GM23338 (cell line): ENCODE measurements at places on chromosomes 7 and 10. TPM values are rescaled to one million over a fixed set of nuclear protein-coding genes. Genes with fewer than 3 reads are reported as not detected.

DNA sequence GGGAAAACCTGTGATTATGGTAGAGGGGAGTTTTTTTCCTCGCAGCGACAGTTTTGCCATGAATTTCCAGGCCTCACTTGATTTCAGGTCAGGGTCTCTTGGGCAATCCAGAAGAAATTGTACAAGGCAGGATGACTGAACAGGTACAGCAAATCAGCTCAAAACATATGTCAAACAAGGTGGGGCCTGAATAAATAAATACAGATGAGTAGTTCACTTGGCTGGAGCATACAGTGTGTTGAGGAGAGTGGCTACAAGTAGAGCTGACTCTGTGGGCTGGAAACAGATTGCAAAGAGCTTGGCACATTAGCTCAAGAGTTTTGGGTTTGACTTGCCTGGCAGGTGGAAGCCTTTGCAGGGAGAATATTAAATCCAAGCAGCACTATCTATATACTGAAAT lies 15.0 kb downstream of the GIMAP8 start:
- no peak for DNase-seq
- H3K27ac ChIP-seq: no peak overlapping the region
- H3K27me3 ChIP-seq: 0 out of 2 replicates have a peak, but pooled peaks cover 7% of the 10 kb centered on the region
- H3K4me3 ChIP-seq: no peak overlapping the region
- no peaks in the 10 kb centered on the region for H3K36me3 ChIP-seq

- H3K4me3 ChIP-seq: no peak overlapping the region
- no peak overlapping the region for H3K27ac ChIP-seq
- H3K4me1 ChIP-seq: no peaks in the 10 kb centered on the region
- no peak for DNase-seq
- H3K27me3 ChIP-seq: no peaks in the 10 kb centered on the region
- no peaks in the 10 kb centered on the region; the same call in 1 of the 2 replicates for H3K36me3 ChIP-seq
Measured at GRCh38 chr10:31884386-31884785, 44.2 kb downstream of the ARHGAP12 start.

- H3K4me3 ChIP-seq: no peak overlapping the region
- no peaks in the 10 kb centered on the region for H3K36me3 ChIP-seq
- peaks cover 39% of the 10 kb centered on the region for H3K4me1 ChIP-seq
- no peak overlapping the region for H3K27ac ChIP-seq
Measured at GRCh38 chr10:4217653-4218052, 432.6 kb upstream of the KLF6 start.

The ABCB8 gene
- 27.1 and 41.1 TPM in 2 replicates for total RNA-seq

DNA sequence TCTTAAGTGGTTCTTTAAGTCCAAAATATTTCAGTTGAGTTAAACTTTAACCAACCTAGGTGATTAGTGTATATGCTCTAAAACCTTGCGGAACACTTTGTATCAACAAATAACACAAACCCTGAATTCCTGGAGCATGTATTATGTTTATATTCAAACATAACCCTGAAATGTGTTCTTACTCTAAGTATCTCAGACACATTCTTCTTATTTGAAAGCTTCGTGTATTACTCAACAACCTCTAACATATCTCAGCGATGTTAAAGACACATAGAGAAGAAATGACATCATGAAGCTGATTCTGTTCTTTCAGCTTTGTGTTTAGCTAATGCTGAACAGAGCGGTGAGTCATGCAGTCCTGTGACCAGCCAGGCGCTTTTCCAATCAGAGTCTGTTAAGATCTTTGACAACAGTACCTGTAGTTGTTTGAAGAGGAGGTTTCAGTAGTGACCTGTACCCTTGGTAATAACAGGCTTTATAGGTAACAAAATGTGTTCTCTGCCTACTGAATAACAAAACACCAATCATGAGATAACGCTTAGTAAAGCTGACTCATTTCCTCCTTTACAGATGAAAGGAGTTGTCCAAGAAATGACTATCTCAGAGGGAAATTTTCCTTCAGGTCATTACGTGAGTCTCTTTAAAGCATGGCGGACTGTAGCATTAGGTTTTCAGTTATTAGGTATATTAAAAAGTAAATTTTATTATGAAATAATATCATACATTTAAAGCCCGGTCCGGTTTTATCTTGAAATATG lies 67.3 kb upstream of the KLF6 start:
- no peak overlapping the region for H3K27ac ChIP-seq
- H3K4me3 ChIP-seq: no peak overlapping the region
- no peaks in the 10 kb centered on the region for H3K36me3 ChIP-seq
- peak; percentile 26 for DNase-seq

- no peaks in the 10 kb centered on the region for H3K36me3 ChIP-seq
- DNase-seq: no peak
- no peak overlapping the region for H3K27ac ChIP-seq
- no peaks in the 10 kb centered on the region for H3K27me3 ChIP-seq
- no peak overlapping the region for H3K4me3 ChIP-seq
Measured at GRCh38 chr10:48683868-48684267, 805 bp upstream of the WDFY4 start.

DNA sequence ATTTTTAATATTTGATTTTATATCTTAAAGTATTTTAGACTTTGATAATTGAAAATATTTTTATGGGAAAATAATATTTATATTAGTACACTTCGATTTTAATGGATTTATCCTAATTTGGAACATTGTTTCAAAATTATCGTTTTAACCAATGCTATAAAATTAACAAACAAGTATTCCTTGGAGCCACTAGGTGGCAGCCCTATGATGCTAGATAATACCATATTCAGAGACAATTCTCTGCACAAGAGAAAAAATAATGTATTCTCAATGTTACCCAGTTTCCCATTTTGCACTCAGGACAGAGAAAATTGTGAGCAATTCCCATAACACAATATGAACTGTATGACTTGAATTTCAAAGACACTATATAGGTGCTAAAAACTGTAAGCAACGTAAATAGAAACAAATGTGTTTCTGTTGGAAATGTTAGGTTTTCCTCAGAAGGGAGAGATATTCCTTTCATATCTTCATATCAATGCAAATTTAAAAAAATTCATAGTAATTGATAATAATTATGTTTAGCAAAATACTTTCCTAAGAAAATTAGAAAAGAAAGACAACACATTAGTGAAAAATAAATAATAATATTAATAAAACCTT lies 237.8 kb downstream of the SEMA3E start:
- H3K4me3 ChIP-seq: no peak overlapping the region
- peaks cover 41% of the 10 kb centered on the region for H3K4me1 ChIP-seq
- DNase-seq: peak; percentile 78
- H3K27ac ChIP-seq: no peak overlapping the region
- no peaks in the 10 kb centered on the region for H3K27me3 ChIP-seq
- no peaks in the 10 kb centered on the region for H3K36me3 ChIP-seq

The NEUROG3 gene
- 0.16 TPM in 1 of 2 replicates, not detected in the other for total RNA-seq

The CLDN3 gene
- 24.1 and 27.7 TPM in 2 replicates for total RNA-seq

The NUTM2E gene
- 0.12 TPM in 1 of 2 replicates, not detected in the other for total RNA-seq

DNA sequence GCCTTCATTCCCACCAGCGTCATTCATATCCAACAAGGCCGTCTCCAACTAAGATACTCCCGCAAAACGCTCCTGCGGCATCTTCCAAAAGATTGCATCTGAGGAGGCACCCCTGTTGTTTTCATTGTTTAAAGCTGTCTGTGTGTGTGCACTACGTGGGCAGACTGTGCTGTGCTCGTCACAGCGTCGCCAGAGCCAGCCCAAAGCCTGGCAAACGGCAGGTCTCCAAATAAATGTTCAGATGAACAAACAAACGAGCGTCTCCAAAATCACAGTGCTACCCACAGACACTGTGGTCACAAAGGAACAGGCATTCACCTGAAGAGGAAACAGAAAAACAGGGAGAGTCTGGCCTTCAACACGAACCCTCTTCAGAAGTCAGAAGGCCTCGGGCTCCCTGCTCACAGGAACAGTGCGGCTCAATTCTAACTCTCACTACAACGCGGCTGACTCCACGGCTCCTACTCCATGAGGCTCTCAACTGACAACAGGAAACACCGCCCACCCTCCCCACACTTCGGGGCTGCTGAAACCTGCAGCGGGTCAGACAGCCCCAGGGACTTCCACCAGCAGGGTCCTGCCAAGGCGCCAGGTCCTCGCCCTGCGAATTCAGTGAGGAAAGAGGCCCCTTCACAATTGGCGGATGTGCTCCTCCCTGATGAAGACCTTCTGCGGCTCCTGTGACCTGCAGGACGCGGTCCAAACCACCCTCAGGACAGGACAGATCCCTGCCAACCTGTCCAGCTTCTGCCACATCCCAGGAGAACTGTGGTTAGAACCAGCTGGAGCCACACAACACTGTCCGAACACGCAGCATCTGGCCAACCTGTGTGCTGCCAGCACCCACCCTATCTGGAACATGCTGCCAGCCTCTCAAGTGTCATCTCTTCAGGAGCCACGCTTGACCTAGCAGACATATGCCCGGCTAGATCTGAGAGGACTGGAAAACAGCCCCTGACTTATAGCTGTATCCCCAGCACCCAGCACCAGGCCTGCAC lies 36.1 kb downstream of the MAD1L1 start:
- no peaks in the 10 kb centered on the region for H3K27me3 ChIP-seq
- no peak overlapping the region for H3K27ac ChIP-seq
- no peak overlapping the region for H3K4me3 ChIP-seq
- no peaks in the 10 kb centered on the region for H3K4me1 ChIP-seq

DNA sequence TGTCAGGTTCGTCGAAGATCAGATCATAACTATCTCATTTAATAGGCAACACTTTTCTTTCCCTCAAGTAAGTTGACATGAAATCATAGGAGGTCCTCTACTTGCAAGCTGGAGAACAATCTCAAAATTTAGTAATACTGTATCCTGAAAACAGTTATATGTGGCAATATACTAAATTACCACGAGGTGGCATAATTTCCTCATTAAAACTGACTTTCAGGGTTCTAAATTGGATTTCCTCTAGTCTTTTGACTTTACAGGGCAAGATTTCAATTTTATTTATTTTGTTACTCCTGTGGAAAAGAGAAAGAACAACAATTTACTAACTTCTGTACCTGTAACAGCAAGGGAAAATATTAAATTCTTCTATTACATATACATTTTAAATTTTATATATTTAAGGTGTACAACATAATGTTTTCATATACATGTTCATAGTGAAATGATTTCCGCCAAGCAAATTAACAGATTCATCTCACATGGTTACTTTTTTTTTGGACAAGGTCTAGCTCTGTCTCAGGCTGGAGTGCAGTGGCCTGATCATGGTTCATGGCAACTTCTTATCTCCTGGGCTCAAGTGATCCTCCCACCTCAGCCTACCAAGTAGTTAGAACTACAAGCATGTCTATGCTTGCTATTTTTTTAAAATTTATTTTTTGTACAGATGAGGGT lies 53.4 kb upstream of the CYP2C18 start:
- DNase-seq: peak; percentile 67
- H3K36me3 ChIP-seq: no peaks in the 10 kb centered on the region
- H3K27me3 ChIP-seq: no peaks in the 10 kb centered on the region
- H3K4me3 ChIP-seq: no peak overlapping the region

DNA sequence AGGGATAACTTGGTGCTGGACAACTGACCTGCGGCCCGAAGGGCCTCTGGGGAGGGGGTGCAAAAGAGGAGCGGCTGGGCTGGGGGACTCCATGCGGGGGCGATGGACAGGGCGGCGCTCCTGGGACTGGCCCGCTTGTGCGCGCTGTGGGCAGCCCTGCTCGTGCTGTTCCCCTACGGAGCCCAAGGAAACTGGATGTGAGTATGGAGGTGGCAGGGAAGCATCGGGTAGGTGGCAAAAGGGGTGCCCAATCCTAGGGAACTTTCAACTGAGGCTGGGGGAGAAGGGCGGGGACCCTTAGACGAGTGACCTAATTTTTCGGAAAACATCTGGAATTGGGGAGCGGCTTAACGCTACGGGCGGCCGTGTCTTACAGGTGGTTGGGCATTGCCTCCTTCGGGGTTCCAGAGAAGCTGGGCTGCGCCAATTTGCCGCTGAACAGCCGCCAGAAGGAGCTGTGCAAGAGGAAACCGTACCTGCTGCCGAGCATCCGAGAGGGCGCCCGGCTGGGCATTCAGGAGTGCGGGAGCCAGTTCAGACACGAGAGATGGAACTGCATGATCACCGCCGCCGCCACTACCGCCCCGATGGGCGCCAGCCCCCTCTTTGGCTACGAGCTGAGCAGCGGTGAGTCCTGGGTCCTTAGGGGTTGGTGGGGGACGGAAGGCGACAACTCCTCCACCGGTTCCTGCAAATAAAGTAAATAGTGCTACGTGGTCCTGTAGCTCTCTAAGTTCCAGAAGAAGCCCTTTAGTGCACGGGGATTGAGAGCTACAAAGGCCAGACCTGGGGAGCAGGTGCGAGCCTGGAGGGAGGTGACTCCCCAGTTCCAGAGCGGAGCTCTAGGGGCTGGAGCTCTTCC lies 622 bp downstream of the WNT16 start:
- peak; percentile 79 for DNase-seq
- H3K36me3 ChIP-seq: no peaks in the 10 kb centered on the region
- peaks cover 14% of the 10 kb centered on the region; the same call in 1 of the 2 replicates for H3K4me1 ChIP-seq
- H3K4me3 ChIP-seq: peak overlapping the region; percentile 84
- peaks cover 52% of the 10 kb centered on the region for H3K27me3 ChIP-seq
- H3K27ac ChIP-seq: no peak overlapping the region

- H3K27me3 ChIP-seq: no peaks in the 10 kb centered on the region
- H3K4me3 ChIP-seq: no peak overlapping the region
- peaks cover under 1% of the 10 kb centered on the region for H3K4me1 ChIP-seq
- H3K27ac ChIP-seq: no peak overlapping the region
- peak; percentile 25 for DNase-seq
Measured at GRCh38 chr10:44243851-44244510, 140.9 kb downstream of the CXCL12 start.

DNA sequence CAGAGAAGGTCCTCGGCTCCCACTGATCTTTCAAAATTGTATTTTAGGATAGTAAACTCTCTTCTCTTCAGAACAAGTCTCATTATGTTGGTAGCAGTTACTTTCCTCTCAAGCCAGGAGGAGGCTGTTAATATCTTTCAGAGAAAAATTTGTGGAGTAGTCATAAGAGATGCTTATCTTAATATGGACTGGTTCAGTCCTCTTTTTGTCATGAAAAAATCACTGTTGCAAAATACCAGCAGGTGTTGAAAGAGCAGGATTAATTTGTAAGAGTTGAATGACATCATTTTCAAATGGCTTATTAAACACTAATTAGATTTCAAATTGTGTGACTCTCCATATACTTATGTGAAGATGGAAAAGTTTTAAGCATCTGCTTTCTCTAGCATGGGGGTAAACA lies 662.5 kb downstream of the POM121L12 start:
- no peak for DNase-seq
- H3K27ac ChIP-seq: no peak overlapping the region
- H3K4me1 ChIP-seq: no peaks in the 10 kb centered on the region

The PLAC9 gene
- 0.89 and 1.1 TPM in 2 replicates for total RNA-seq

The YWHAG gene
- total RNA-seq: 179 and 180 TPM in 2 replicates

The GPR85 gene
- total RNA-seq: 0.35 and 0.47 TPM in 2 replicates

The CRPPA gene
- 0.45 and 1.0 TPM in 2 replicates for total RNA-seq
